Glomerular endothelial cell (primary cell): ENCODE measurements at places on chromosomes 11 and 22. TPM values are rescaled to one million over a fixed set of nuclear protein-coding genes. Genes with fewer than 3 reads are reported as not detected.

GRCh38 chr22:47168900-47169800 lies 406.7 kb downstream of the TBC1D22A start:
- no peak for DNase-seq

DNA sequence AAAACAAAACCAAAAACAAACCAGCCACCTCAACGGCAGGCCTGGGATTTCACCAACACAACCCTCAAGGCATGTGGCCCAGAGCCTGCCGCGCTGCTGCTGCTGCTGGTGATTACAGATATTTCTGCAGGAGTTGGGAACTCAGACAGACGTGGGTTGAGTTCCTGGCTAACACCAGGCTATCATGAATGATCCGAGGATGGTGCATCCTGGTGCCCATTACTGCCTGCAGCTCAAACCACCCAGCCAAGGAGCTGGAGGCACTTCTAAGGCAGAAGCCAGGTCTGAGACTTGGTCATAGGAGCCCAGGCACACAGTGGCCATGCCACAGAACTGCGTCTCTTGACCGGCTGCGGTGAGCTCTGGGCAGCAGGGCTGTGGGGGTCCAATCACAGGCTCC lies 151.8 kb downstream of the MPPED1 start:
- no peak for DNase-seq

DNA sequence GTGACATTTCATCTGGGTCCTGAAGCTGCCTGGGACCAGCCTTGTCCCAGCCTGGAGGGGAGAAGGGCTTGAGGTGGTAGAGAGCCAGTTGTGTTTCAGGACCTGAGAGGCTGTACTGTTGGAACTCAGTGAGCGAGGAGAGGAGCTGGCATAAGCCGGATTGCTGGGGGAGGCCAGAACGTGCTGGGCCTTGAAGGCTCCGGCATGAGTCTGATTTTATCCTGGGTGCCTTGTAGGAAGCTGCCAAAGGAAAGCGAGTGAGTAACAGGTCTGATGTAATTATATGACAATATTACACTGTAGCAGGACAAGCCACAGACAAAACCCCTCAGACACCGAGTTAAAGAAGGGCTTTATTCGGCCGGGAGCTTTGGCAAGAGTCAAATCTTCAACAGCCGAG lies 17.2 kb downstream of the AP2A2 start:
- DNase-seq = no peak

Gene RAB1B
- 179 and 180 TPM in 2 replicates for total RNA-seq

DNA sequence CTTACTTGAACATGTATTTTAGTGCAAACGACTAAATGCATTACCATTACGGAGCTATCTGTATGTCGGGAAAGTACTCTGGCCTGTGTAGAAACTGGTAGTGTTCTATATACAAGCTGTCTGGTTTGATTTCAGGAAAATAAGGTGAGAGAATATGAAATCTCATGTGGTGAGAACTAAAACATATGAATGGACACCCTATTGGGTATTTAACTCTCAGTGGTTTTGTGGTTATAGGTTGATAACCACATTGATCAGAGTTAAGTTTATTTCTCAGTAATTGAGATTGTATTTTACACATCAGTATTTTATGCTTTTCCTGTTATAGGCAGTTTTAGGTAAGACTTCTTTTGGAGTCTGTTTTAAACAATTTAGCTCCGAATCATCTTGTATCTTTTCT lies 10.4 kb downstream of the ANO5 start:
- DNase-seq = no peak

DNA sequence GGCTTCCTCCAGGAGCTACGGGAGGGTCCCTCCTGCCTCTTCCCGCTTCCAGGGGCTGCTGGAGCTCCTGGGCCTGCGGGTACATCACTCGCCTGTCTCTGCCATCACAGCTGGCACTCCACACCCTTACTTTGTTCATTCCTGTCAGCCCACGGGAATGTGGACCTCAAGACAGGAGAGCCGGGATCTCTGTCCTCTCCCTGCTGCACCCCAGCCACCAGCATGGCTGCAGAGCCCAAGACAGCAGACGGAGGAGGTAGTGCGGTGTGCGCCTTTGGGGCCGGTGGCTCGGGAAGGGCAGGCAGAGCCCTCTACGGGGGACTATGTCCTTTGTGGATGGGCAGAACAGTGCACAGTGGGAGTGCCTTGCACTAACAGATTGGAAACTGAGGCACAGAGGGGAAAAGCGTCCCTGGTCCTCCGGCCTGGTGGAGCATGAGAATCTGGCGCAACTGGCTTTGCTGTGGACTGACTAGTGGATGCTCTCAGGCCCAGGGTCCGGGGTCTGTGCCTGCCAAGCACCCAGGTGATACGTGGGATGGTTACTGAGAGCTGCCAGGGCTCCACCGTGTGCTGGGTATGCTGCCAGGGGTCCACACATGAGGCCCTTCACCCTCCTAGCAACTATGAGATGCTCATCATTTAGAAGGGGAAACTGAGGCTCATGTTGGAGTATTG lies 47.3 kb downstream of the IGF2 start:
- DNase-seq = no peak

GRCh38 chr11:11464555-11464954 lies 111.5 kb upstream of the CSNK2A3 start:
- DNase-seq = no peak

- DNase-seq = no peak
These were observed 89.4 kb upstream of the CLMP start for GRCh38 chr11:123284454-123284853.

- DNase-seq = no peak
These were observed 10.3 kb downstream of the KDM4E start for GRCh38 chr11:95035316-95035715.

GRCh38 chr11:35419184-35419829 lies at the start of gene SLC1A2:
TSS of gene SLC1A2 (minus strand) at chr11:35419558. CDS start at chr11:35418966, 592 bp downstream.
- DNase-seq = no peak

- DNase-seq = no peak
These were observed 74.8 kb downstream of the NAT10 start for GRCh38 chr11:34180040-34180813.

GRCh38 chr22:20013382-20013871 lies 3.2 kb downstream of the ARVCF start:
- DNase-seq = no peak

Gene ASRGL1
- total RNA-seq = 7.8 and 41.4 TPM in 2 replicates

GRCh38 chr11:116052603-116053547 lies 548.7 kb upstream of the CADM1 start:
- DNase-seq = no peak

GRCh38 chr11:87851234-87851633 lies 324.0 kb downstream of the RAB38 start:
- DNase-seq = no peak

DNA sequence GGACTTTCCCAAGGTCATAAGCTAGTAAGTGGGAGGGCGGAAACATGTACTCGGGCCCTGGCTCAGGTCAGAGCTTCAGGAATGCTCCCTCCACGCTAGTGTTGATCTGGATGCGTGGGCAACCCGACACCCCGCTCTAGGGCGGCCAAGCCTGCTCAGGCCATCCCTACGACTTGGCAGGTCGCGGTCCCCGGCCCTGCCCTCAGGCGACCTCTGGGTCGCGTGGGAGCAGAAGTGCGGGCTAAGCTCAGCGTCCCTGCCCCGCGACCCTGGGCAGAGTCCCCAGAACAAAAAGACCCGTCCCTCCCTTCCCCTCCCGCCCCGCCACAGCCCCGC lies 781 bp upstream of the TEF start:
- DNase-seq = no peak

DNA sequence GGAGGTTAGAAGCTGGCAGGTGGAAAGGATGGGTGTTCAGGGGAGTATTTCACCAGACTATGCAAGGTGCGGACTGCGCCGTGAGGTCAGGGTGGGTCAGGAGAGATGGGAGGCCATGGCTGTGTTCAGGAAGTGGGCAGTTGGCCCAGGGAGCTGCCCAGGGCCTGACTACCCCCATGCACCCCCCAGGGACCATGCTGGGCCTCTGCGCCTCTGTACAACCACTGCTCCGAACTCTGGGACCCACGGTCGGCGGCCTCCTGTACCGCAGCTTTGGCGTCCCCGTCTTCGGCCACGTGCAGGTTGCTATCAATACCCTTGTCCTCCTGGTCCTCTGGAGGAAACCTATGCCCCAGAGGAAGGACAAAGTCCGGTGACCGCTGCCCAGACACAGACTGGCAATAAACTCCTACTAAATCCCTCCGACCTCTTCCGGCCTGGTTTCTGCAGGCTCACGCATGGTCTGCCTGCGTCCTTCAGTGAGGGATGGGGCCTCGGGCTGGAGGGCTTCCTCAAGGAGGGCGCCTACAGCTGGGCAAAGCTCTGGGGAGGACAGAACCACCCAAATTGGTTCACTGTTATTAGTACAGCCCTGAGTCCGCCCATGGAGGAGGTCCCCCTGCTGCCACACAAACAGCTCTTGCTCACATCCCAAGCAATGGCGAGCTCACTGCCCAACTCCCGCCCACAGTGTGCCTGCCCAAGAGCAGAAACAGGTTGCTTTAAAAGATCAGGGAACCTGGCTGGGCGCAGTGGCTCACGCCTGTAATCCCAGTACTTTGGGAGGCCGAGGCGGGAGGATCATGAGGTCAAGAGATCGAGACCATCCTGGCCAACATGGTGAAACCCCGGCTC lies 4.2 kb downstream of the PHLDA2 start:
- no peak for DNase-seq

DNA sequence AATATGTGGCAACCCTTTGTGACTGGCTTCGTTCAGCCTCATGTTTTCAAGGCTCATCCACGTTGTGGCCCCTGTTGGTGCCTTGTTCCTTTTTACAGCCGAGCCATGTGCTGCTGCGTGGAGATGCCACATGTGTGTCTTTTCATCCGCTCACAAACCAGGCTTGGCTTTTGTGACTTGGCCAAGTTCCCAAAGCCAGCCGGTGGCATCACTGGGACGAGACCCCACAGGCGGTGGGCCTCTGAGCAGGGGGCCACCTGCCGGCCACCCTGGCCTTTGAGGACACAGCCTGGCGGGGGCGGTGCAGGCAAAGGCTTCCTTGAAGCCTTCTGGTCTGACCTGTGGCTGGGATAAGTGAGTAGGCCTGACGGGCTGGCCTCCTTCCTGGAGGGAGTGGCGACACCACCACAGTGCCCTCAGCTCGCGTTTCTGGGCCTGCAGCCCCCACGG lies 10.5 kb downstream of the GRK2 start:
- no peak for DNase-seq

DNA sequence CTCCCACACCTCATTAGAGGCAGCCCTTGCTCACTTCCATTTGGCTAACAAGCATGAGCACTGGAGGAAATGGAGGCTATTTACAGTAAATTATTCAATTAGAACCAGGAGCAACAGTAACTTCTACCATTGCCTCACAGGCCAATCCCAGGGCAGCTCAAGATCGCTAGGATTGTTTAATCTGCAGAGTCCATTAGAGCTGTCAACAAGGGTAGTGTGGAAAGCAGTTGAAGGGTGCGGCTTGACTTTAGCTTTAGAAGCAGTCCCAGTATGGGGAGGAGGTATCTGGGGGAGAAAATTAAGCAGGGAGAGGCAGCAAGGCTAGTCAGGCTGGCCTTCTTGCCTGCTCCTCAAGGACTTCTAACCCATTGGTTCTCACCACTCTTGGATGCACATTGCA lies 38.3 kb upstream of the CYP2R1 start:
- no peak for DNase-seq

DNA sequence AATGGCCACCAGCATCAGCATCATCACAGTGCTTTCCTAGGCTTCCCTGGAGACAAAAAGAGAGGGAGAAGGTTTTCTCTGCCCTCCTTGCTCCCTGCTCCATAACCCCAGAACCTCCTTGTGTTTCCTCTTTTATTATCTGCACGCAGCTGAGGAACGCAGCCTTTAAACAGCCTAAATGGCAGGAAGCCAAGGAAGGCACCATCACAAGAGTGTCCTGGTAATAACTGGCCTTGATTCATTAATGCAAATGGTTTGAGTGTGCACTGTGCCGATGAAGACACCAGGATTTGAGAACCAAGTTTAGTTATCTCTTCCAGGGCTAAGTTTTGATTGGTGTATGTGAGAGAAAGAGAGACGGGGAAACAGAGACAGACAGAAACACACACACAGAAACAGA lies 29.4 kb upstream of the DRD2 start:
- no peak for DNase-seq

- no peak for DNase-seq
These were observed 817.7 kb downstream of the TBC1D22A start for GRCh38 chr22:47580121-47580520.

DNA sequence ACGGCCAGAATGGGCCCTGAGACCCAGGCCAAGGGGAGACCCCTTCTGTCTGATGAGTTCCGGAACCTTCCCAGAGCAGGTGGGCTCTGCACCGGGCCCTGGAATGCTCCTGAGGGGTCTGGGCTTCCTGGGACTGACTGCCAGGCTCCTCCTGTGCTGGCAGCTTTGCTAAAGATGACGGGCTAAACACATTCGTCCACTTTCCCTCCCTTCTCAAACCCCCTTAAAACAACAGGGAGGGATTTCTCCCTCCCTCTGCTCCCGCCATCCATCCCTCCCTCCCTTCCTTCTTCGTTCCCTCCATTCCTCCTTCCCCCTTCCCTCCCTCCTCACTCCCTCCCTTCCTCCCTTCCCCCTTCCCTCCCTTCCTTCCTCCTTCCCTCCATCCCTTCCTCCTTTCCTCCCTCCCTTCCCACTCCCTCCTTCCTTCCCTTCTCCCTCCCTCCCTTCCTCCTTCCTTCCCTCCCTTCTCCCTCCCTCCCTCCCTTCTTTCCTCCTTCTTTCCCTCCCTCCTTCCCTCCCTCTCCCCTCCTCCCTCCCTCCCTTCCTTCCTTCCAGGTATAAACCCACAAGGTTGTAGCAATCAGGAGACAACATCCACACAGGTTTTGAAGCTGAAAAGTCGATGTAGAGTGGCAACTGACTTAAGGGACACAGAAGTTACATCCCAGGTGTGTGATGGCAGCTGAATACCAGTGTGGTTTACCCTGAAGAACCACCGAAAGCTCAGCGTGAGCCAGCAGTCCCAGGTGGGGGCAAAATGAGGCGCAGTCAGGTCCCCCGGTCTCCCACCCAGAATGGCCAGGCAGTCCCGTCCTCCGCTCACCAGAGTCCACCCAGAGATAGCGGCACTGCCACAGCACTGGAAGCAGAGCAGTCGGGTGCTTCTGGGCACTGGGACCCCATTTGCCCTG lies 18.8 kb upstream of the MGAT3 start:
- no peak for DNase-seq

Gene STX3
- 70.9 and 77.0 TPM in 2 replicates for total RNA-seq

GRCh38 chr22:48208894-48209293 lies 1446.4 kb downstream of the TBC1D22A start:
- no peak for DNase-seq

DNA sequence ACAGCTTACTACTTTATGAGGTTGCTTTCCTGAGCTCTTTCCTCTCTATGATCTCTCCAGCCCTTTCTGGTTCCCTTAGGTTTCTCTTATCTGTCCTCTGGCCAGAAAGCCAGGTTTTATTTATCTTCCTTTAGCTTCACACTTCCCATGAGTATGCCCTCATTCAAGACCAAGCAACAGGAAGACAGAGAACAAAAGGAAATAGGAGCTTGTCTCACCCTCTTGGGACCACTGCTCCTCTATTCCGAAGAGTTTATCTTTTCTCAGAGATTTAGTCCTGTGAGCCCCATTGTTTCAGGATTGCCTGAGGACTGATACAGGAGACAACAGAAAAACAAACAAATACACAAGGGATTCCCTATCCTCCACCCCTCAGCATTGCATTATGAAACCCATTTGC lies 62.4 kb upstream of the CCDC179 start:
- no peak for DNase-seq

Gene PAK1
- 9.9 and 13.1 TPM in 2 replicates for total RNA-seq
